ENCODE measurements at places on chromosomes 12 and 14.

- no peak for DNase-seq
Measured at GRCh38 chr12:66240096-66240820, 51.2 kb downstream of the IRAK3 start.

GRCh38 chr14:35847636-35848035 is 21.5 kb downstream of the BRMS1L start:
- DNase-seq, result no peak

DNA sequence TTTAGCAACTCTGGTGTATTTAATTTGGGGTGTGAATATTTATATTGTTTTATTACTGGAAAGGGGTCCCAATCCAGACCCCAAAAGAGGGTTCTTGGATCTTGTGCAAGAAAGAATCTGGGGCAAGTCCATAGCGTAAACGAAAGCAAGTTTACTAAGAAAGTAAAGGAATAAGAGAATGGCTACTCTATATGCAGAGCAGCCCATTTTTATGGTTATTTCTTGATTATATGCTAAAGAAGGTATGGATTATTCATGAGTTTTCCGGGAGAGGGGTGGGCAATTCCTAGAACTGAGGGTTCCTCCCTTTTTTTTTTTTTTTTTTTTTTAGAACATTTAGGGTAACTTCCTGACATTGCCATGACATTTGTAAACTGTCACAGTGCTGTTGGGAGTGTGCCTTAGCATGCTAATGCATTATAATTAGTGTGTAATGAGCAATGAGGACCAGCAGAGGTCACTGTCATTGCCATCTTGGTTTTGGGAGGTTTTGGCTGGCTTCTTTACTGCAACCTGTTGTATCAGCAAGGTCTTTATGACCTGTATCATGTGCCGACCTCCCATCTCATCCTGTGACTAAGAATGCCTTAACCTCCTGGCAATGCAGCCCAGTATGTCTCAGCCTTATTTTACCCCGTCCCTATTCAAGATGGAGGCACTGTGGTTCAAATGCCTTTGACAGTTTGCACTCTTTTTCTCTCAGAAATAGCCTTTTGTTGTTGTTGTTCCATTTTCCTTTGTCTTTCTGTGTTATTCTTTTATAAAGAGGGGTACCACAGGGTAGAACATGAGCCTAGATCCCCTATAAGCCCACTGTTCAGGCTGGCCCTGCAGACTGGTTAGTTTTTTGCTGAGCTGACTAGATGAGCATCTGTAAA is 75.5 kb upstream of the DCD start:
- DNase-seq, result no peak

DNA sequence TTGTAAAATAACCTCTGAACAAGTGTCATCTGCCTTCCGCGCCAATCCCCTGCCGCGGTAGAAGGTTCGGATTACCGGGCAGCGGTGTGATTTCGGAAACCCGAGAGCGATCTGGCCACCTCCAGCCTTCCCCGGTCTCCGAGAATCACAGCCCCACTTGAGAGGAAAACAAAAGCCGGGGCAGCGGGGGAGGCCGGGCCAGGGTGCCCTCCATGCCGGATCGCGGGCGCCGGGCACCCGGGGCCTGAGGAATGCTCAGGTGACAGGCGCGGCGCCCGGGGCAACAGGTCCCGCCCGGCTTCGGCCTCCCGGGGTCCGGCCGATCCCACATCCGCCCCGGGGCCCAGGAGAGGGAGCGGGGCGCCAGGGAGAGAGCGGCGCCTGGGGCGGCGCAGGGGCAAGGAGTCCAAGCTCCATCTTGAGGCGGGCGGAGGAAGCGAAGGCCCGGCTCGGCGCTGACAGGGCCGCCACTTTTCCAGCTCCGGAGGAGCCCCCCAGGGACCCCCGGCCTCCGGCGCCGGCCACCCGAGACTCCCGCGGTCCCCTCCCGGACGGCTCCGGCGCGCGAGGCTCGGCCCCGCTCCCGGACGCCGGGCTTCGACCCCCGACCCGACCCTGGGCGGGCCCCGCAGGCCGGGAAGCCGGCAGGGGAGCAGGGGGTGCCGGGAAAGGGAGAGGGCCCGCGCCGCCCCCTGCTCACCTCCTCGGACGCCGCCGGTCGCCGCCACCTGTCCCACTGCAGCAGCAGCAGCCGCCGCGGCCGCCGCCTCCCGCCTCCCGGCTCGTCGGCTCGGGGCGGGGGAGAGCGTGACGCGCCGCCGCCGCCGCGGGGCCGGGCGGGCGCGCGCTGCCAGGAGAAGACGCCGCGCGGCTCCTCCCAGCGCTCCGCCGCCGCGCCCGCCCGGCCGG is at the start of gene CLIP1:
TSS of gene CLIP1 (minus strand) at position 849 of the 909 bp plus-strand sequence. CDS start 42,217 bp downstream, outside the sequence.
- no peak for DNase-seq

- no peak for DNase-seq
Measured at GRCh38 chr14:54533100-54533499, 23.4 kb downstream of the CGRRF1 start.

GRCh38 chr14:33229269-33229929 is 290.7 kb downstream of the NPAS3 start:
- no peak for DNase-seq

DNA sequence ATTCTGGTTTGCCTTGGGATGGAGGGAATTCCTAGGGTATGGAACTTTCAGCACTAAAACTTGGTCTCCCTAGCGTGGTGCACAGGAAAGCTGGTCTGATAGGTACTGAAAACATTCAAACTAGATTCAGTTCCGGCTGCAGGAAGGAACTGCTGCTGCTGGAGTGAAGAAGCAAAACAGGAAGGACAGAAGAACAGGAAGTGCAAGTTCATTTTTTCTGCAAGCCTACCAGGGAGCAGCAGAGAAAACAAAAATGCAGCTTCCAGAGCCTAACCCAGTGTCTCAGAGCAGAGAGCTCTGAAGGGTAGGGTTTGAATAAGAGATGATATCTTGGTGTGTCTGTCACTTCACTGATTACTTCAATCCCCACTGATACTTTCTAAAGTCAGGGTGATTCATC is 165.2 kb downstream of the VRK1 start:
- DNase-seq, result no peak

DNA sequence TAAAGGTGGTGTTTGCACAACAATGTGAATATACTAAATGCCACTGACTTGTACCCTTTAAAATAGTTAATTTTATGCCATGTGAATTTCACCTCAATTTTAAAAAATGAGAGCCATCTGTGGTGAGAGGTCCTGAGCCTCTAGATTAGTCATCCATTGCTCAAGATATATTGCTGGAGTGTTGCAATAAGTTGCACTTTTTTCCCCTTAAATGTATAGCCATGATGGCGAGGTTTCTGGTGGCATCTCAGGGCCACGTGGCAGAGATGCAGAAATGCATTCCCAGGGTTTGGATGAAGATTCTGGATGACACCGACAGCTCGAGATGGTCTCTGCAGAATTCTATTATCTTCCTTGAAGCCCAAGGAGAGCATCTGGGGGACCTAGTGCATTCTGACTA is 153.7 kb downstream of the AACS start:
- DNase-seq, result no peak

DNA sequence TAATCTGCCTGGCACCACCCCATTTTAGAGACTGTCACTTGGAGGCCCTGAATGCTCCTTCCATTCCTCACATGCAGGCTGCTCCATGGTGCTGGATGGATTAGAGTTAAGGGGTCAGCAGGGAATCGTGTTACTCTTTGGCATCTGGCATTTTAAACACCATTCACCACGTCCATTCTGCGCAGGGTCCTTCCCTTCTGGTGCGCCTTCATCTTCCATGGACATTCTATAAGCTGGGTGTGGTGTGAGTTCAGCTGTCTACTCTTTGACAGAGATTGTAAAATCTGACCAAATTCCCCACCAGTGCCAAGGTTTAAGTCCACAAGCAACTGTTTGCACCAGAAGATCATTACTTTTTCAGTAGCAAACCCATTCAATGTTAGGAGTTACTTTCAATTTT is 47.8 kb downstream of the GIT2 start:
- DNase-seq, result no peak

DNA sequence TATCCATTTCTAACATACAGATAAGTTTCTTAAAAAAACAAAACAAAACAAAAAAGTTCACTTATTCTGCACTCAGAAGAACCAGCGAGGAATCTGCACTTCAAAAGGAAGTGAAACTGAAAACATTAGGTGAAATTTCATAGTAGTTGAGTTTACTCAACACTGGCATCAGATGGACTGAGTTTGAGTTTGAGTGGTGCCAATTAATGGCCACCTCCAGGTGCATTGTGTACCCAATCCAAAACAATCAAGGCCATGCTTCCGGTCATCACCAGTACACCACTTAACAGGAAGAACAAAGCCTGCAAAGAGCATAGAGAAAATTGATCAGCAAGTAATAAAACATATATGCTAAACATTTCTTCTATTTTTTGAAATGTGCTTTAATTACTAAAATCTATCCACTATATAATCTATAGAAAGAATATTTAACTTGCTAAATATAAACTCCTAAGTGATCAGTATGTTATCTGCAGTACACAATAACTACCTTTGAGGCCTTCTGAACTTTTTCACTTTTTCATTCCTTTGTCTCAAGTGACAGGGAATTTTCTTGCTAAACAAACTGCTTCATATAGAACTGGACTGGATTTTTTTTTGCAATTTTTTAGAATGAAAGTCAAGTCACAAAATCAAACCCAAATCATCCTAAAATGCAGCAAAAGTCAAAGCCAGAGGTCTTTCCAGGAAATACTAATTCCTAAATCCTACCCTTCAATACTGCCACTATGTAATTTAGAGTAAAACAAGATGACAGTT is 11.5 kb downstream of the SLC38A2 start:
- DNase-seq, result no peak

GRCh38 chr14:22646570-22647254 is 2.6 kb upstream of the OR6J1 start:
- no peak for DNase-seq

DNA sequence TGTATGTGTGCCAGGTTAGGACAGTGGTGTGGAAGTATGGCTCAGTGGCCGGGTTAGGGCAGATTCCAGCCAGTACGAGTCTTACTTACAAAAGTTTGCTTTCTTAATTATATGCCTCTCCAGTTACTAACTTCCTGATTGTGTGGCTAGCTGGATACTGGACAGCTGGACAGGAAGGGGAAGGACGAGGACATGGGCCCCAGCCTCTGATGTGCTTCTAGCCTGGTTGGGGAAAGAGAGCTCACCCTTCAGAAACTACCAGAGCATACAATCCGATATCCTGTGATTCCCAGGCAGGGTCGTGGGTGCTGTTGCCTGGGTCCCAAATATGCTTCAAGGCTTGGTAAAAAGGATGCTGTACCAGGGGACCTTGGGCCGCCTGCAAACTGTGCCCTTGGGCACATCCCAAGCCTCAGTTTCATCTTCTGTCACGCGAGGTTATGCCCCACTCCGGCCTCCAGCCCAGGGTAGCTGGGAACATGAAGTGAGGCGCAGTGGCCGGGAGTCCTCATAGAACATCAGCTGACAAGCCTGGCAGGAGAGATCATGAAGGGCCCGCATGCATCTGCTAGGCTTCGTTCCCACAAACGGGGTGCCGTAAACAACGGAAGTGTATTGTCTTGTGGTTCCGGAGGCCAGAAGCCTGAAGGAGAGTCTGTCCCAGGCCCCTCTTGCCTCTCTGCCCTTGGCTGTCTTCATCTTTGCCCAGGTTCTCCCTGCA is 23.2 kb upstream of the RIN3 start:
- no peak for DNase-seq

GRCh38 chr14:43535231-43535838 is 971.7 kb downstream of the FSCB start:
- DNase-seq, result no peak

DNA sequence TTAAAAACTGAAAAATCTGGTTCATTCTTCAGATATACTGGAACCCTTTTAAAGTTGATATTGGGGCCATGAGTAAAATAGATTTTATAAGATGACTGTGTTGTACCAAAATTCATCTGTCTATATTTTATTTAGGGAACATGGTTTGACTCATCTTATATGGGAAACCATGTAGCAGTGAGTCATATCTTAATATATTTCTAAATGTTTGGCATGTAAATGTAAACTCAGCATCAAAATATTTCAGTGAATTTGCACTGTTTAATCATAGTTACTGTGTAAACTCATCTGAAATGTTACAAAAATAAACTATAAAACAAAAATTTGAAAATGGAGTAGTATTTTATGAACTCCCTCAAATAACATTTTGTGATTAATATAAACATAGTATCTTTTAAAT is 14.2 kb downstream of the PTGER2 start:
- no peak for DNase-seq

- no peak for DNase-seq
Measured at GRCh38 chr14:69652942-69653684, 41.7 kb downstream of the SUSD6 start.

GRCh38 chr14:89415159-89415558 is 1.9 kb downstream of the FOXN3 start:
- DNase-seq, result no peak

DNA sequence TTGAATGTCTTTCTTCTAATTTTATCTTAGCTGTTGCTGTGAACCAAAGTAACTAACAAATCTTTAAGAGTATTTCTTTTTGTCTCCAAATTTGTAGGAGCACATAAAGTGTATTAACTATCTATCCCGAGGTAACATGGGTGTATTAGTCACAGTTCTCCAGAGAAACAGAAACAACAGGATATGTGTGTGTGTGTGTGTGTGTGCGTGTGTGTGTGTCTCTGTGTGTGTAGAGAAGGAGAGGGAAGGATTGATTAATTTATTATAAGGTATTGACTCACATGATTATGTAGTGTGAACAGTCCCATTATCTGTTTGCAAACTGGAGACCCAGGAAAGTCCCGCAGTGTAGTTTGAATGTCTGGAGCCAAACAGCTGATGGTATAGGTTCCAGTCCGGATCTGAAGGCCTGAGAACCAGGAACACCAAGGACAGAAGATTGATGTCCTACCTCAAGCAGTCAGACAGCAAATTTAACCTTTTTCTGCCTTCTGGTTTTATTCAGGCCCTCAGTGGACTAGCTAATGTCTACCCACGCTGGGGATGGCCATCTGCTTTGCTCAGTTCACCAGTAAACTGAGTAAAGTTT is 14.4 kb downstream of the G2E3 start:
- no peak for DNase-seq

GRCh38 chr14:44732144-44732543 is 225.1 kb upstream of the FSCB start:
- DNase-seq, result no peak

GRCh38 chr12:57888409-57889157 is 42.1 kb upstream of the CTDSP2 start:
- DNase-seq, result no peak

- no peak for DNase-seq
Measured at GRCh38 chr14:96285667-96286066, 29.7 kb downstream of the BDKRB1 start.

- DNase-seq, result no peak
Measured at GRCh38 chr12:1591543-1591942, 2.8 kb downstream of the FBXL14 start.

DNA sequence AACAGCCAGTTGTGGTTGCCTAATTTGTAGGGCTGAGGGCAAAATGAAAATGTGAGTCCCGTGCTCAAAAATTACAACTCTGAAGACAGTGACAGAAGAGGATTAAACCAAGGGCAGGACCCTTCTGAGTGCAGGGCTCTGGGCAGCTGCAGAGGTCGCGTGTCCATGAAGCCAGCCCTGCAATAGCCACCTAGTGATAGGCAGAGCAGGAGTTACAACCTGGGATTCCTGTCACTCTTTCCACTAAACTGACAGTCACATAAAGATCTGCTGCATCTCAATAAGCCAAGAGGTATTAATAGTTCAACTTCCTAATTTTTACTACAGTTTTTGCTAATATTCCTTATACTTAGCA is 94.1 kb downstream of the SLC2A13 start:
- no peak for DNase-seq

GRCh38 chr14:62269204-62269603 is 507.0 kb downstream of the SNAPC1 start:
- no peak for DNase-seq

All from D721Med (cell line).